Uterus (tissue), 4 donors: ENCODE measurements at places on chromosomes 7 and 10. TPM values are rescaled to one million over a fixed set of nuclear protein-coding genes. Genes with fewer than 3 reads are reported as not detected.
A peak's percentile ranks its signal among the peaks of the same experiment; 100 is the strongest.

GRCh38 chr10:14837003-14837756, 657 bp downstream of the CDNF start:
- DNase-seq, result no peak

Gene AZGP1
- not detected for total RNA-seq

Gene INMT
- total RNA-seq, result 29.2 TPM

- DNase-seq, result no peak
Observed at GRCh38 chr7:147861058-147861716, 729.4 kb upstream of the C7orf33 start.

GRCh38 chr10:31918671-31919409, 9.8 kb downstream of the ARHGAP12 start:
- no peak for DNase-seq

Gene ITGA8
- total RNA-seq, result 46.1 TPM

DNA sequence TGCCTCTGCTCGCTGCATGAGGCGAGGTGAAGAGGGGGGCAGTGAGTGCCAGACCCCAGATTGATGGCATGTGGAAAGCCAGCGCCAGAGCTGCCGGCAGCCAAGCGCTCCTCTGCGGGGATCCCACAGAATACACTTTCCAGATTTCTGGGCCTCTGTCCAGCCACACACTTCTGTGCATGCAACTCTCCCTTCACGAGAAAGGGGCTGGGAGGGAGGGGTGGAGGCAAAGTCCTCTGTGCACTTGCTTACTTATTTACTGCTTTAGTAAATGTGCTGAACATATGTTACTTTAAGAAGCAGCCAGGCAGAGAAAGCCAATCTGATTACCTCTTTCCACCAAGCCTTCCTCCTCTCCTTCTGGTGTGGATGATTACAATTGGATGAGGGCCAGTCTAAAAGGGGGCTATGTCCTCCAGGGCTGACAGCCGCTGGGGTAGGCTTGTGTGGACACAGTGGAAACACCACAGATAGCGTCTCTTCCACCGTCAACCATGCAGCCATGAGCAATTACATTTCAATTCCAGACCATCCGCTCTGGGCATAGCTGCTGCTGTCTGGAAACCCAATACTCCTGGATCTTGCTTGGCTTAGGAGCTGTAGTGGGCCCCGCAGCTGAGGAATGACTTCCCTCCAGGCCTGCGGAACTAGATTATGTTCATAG, 322.8 kb upstream of the ANKRD30A start:
- peak; percentile 25 for DNase-seq

Gene GRID2IP
- total RNA-seq, result 0.49 TPM

Gene ZNF425
- total RNA-seq, result not detected

DNA sequence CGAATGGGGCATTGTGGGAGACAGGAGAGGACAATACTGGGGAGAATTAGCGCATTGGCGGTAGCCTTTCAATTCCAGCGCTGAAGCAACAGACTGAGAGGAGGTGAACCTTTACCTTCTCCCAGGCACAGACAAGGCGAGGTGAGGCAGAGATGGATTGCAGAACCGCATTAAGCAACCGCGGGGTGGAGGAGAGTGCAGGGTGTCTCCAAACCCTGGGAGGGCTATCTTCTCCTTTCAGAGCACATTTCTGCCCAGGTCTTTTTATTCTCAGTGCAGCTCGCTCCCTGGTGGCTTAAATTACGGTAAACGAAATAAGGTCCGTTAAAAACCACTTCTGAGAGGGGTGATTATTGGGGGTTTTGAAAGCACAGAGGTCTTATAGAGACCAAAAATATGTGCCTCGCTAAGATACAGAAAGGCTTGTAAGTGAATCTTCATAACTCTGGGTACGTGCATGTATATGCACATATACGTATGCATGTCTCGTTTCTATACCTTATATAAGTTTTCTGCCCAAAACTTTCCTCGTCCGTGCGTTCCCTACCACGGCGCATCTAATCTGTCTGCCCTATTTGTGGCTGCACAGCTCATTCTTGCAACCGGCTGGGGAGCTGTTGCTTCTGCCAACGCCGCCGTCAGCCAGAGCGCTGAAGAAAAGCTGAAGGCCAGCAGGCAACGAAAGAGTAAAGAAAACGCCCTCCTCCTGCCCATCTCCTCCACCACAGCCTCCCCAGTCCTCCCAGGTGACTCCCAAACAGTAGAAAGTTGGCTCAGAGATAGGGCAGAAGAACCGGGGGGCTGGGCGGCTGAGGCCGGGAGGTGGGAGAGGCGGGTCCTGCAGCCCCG, 895 bp upstream of the ZNF804B start:
- no peak for DNase-seq

DNA sequence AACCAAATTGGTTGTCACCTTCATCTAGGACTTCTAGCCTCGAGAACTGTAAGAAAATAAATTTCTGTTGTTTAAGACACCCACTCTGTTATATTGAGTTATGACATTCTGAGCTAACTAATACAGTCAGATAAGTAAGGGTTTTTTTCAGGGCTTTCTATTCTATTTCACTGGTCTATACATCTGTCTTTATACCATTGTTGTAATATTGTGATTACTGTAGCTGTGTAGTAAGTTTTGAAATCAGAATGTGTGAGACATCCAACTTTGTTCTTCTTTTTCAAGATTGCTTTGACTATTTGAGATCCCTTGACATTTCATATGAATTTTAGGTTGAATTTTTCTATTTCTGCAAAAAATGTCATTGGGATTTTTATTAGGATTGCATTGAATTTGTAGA, 7.5 kb downstream of the IFIT1 start:
- no peak for DNase-seq

GRCh38 chr7:23514755-23515154, 17.0 kb downstream of the TRA2A start:
- no peak for DNase-seq

DNA sequence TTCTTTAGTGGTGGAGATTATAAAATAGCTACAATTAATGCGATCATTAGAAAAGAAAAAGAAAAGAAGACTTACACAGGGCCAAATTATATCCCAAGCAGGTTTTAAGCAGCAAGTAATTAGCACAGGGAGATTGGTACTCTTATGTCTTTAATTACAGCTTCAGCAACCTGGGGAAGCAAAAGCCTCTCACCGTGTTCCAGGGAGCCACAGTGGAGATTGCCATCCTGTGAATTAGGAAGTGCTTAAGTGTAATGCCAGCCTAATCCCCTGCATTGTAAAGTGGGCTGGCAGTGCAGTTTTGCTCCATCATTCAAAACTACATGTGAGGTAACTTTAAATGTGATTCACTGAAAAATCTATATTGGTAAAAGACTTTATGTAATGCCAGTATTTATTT, 533.5 kb upstream of the COBL start:
- no peak for DNase-seq

Gene IDI2
- total RNA-seq, result not detected

Gene NUTM2E
- total RNA-seq, result 0.48 TPM

DNA sequence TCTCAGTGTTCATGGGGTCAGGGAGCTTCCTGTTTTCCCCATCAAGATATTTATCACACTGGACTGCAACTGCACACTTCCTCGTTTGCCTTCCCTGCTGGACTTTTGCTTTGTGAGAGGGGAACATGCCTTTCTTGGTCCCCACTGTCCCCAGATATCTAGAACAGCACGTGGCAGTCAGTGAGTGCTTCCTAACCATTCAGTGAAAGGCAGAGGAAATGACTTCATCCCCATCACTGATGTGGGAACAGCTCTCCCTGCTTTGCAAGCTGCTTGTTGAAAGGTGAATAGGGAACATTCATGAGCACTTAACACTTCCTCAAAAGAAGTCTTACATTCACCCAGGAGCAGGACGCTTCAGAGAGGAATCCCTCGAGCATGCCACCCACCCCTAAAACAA, 135.4 kb downstream of the MYOF start:
- DNase-seq, result no peak

GRCh38 chr10:124138883-124139348, 45.5 kb upstream of the CHST15 start:
- DNase-seq, result peak; percentile 9

GRCh38 chr7:54664235-54665228, 94.5 kb downstream of the SEC61G start:
- DNase-seq, result no peak

DNA sequence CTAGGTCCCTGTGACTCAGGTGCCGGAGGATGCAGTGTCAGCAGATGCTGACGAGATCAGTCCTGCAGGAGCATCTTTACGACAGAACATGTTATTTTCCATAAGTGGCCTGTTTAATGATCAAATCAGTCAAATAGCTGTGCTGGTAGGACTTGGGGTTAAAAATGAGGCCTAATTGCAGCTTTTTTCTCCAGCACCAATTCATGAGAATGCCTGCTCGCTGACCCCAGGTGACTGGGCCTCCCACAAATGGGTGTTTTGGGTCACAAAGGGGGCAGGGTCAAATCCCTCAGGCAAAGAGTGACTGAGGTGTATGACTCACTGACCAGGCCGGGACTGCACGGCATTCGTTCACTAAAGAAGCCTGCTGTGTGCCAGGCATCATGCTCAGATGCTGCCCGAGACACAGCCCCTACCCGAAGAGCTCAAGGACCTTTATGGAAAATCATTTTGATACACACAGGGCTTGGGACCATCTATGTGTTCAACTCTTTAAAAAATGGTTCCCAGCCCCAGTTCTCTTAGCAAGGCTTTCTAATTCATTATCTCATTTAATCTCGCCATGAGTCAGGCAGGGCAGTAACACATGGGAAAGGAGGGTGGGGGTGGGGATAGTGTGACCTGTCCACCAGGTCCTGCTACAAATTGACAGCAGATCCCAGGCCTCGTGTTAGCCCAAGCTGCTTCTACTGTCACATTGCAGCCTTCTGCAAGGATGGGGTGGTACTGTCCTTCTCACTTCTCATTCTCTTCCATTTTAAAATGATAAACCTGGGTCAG, 21.1 kb downstream of the ZNF775 start:
- no peak for DNase-seq

Gene POLD2
- total RNA-seq, result 53.4 TPM

DNA sequence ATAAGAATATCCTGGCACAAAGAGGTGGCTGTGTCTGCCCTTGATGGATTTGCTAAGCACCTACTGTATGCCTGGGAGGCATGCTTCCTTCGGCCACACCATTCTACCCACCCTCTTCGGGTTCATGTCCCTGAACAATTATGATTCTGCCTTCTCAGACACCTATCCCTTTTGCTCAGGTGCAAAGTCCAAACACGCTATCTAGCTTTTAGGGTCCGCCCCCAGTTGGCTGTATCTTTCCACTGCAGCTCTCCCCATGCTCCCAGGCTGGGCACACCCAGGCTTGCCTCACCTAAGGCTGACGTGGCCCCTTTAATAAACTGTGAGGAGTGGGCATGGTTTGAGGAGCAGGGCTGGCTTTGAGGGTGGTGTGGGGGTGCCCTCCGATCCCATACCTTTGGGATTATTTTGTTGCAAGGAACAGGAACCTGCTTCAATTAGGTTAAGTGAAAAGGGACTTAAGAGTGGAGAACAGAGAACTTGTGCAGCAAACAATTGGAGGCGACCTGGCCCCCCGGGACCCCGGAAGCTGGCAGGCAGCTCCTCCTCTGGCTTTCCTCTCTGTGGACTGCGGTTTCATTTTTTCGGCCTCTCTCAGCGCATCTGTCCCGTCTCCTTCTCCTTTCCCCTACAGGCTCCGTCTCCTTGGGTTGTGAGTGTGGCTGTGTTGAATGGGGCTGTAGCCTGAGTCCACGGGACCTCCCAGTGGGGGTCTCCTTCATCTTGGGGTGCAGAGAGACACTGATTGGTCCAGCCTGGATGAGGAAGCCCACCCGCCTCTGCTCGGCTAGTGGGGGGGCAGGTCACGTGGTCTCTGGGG, 3.8 kb downstream of the CLIP2 start:
- no peak for DNase-seq

GRCh38 chr7:112505495-112505894, 24.7 kb downstream of the LSMEM1 start:
- no peak for DNase-seq

Gene RBM20
- total RNA-seq, result 3.8 TPM

Gene UNCX
- not detected for total RNA-seq
